ENCODE measurements at places on chromosomes 16 and 17.

DNA sequence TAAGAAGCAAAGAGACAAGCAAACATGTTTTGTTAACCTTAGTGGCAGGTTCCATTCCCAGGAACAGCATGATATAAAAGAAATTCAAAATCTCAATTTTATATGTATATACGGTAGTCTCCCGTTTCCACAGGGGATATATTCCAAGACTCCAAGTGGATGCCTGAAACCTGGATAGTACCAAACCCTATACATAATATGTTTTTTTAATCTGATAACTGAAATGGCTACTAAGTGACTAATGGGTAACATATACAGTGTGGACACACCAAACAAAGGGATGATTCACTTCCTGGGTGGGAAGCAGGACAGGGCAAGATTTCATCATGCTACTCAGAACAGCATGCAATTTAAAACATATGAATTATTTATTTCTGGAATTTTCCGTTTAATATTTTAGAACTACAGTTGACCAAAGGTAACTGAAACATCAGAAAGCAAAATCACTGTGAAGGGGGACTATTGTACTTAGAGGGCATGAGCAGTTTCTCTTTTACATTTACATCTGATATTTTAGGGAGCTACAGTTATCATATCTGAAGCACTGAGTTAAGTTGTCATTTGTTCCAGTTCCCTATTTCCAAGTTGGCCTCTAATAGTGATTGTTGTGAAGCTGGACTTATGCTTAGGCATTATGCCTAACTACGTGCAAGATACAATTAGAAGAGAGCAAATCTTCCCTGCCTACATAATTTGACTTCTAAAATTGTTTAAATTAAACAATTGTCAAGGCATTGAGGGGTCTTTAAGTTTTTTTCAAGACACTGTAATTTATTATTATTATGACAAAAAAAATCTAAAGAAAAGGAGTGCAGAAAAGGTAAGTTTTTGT is 34.1 kb upstream of the ABCA6 start:
- no peak for DNase-seq

GRCh38 chr17:45920083-45920482 is 25.7 kb downstream of the MAPT start:
- no peak for DNase-seq

- no peak for DNase-seq
Measured at GRCh38 chr17:55873017-55873758, 122.3 kb downstream of the PCTP start.

DNA sequence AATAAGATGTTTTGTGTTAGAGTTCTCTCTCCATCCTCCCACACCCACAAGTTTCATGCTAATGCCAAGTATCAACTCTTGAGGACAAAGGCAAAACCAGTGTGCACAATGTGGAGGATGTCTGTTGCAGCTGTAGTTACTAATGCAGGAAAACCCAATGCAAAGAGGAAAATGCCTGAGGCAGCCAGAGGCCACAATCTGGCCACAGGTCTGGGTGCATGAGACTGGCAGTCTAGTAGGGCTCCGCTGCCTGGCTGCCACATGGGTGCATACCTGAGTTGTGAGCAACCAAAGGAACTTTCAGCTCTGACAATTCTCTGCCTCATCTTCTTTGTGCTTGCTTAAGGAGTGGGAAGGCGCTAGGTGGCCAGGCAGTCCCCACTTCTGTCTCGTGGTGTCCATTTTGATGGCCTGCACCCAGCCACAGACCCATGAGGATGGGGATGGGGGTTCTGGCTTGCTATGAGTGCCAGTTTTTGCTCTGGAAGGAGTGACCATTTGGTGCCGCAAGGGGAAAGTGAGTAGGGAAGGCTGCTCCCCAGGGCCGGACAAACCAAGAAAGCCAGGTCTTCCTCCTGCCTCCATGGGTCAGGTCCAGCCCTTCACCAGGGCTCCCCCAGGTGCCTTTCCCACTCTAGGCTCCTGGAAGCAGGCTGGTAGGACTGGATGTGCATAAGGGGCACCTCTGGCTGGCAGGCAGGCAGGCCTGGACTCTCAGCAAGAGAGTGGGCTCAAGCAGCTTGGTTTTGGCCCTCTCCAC is 4.2 kb upstream of the GFOD2 start:
- no peak for DNase-seq

GRCh38 chr16:51305337-51305736 is 154.3 kb upstream of the SALL1 start:
- DNase-seq = no peak

DNA sequence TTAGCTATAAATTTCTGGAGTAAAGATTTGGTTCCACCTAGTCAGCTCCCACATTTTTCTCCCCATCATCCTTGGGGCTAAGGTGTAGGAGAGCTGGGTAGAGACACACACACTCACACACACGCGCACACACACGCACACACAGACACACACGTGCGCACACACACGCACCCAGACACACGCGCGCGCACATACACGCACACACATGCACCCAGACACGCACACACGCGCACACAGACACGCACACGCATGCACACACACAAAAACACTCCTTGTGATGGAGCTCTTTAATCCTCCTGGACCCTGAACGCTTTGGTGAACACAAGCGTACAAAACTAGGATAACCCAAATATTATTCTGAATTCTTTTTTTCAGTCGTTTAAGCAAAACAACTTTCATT is 253.6 kb downstream of the C16orf95 start:
- no peak for DNase-seq

- no peak for DNase-seq
Measured at GRCh38 chr16:52953215-52953614, 99.5 kb downstream of the CHD9NB start.

GRCh38 chr17:61179380-61179806 is 220.2 kb upstream of the TBX2 start:
- no peak for DNase-seq

DNA sequence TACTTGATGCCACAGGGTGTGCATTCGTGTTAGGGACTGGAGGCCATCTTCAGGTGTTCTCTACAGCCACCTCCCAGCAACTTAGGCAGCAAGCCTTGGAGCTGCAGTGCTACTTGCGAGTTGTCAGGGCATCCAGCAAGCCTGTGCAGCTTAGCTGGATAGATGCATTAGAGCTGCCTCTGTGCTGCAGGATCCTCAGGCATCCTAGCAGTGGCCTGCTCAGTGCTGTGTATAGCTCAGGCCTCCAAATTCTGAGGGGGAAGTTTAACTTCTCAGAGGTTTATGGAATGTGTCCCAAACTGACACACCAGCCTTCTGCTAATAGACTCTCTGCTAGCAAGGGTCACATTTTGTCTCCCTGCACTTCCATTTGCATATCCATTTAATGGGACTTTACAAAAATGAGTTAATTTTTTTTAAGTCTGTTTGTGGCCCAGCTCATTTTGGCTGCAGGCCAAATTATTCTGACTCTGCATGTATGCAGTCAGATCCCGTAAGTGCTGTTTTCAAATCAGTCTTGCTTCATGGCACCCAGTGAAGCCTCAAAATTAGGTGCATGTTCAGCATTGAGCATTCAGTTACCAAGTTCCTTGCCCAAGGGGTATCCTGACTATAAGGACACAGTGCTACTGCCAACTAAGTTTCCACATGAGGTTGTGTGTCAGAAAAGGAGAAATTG is 6.8 kb downstream of the GABARAPL2 start:
- no peak for DNase-seq
